Stimulated activated CD4-positive, alpha-beta T cell treated with anti-CD3 and anti-CD28 coated beads, TNF-alpha, amount 100 ng/mL, for 24 hours (primary cell): ENCODE measurements at places on chromosomes 4 and X.

- DNase-seq, result no peak
Measured at GRCh38 chr4:109722357-109722756, 7.5 kb downstream of the PLA2G12A start.

GRCh38 chrX:74318672-74319071 is 14.7 kb downstream of the ZCCHC13 start:
- no peak for DNase-seq

DNA sequence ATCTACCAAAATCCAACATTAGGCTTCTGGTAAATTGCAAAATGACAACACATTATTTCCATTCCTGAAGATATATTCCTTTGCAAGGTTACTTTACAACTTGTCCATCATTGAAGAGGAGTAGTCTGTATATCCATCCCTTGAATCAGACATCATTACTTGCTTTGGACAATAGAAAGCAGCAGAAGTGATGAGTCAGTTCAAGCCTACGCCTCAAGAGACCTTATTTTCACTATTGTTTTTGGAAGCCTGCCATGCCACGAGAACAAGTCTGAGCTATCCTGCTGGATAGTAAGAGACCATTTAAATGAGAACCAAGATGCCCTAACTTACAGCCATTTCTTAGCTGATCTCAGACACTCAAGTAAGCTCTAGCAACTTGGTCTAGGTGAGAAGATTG is 246.0 kb upstream of the HHIP start:
- DNase-seq, result no peak

GRCh38 chr4:87805971-87806370 is 6.6 kb downstream of the IBSP start:
- DNase-seq, result no peak

DNA sequence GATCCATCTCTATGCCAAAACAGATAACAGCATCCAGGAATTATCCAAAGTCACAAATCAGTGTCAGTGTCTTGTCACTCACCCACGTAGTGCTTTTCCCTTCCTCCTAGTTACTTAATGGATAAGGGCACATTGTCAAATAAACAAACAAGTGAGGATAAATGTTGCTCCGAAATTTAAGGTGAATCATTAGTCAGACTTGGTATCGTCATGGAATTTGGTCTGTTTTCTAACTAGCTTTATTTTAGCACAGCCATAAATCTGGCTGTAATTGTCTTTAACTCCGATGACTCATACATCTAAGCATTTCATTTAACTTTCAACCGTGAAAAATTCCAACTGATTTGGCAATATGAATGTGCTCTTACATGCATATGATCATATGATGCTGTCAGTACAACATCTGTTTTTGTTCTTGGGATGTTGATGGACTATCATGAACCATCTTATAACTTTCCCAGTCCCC is 83.3 kb downstream of the SNCA start:
- DNase-seq, result no peak

DNA sequence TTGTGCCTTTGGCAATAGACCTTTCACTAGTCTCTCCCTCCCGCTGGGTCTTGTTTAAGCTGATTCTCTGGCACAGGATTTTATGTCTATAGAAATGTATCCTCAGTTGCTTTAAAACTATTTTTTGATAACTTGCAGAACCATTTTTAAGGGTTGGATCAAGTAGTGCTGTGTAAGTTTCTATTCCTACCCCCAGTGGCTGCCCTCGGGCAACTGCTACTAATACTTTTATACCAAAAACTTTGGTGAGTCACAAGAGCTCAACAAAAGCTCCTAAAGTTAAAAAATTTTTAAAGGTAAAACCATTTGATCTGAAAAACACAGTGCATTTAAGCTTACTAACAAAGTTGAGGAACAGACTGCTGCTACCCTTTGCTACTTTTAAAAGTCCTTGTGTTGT is 1460.6 kb upstream of the PCDH7 start:
- no peak for DNase-seq

GRCh38 chrX:134388161-134389109 is 71.5 kb upstream of the HPRT1 start:
- DNase-seq, result no peak

DNA sequence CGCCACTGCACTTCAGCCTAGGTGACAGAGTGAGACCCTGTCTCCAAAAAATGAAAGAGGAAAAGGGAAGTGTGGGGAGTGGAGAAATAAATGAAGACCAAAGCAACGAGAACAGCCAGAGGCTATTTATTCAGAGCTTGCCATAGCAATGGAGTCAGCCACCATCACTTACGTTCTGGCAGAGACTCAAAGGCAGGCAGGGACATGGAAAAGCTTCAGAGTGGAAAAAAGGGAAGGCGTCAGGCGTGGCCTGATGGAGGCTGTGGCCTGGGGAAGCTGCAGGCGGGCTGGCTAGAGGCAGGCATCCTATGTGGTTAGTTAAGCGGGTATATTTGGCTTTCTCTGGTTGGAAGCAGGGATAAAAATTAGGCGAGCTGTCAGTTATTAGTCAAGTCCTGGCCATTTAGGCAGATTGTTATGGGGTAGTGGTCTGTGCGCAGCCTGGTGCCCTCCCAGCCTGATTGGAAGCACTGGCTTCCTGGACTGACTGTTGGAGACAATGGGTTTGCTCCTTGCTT is 73.3 kb downstream of the DCTD start:
- DNase-seq, result no peak

GRCh38 chrX:132694382-132694781 is 205.5 kb upstream of the MBNL3 start:
- DNase-seq, result no peak

DNA sequence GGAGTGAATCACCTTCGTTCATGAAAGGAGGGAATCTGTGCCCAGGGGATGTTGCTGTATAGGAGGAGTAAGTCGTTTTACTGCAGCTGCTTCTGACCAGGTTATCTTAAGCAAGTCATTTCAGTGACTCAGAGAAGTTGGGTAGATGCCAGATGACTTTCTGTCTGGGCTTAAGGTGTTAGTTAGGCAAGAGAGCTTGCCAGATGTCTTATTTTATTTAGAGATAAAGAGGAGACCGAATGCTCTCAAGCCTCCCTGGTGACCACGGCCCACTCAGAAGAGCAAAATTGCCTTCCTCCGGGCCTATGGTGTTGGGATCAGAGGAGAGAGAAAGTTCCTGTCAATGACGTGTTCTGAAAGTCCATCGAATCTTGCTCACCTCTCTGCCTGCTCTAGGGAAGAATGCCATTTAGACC is 16.3 kb upstream of the ZNF827 start:
- no peak for DNase-seq

DNA sequence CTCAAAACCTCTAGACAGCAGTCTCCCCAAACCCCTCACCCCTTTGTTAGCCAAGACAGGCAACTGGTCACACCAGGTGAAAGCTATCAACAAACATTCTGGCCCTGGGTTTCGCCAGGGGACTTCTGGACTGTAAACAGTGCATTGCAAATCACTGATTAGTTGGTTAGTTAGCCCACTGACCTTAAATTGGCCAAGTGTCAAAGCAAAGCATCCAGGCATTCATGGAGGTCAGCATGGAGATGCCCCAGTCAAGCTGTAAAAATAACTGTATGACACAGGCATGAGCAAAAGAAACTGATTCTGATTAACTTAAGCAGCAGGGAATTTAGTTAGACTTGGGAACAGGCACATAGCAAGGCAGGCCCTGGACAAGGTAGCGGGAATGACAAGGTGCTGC is 156.0 kb upstream of the TTC29 start:
- no peak for DNase-seq

DNA sequence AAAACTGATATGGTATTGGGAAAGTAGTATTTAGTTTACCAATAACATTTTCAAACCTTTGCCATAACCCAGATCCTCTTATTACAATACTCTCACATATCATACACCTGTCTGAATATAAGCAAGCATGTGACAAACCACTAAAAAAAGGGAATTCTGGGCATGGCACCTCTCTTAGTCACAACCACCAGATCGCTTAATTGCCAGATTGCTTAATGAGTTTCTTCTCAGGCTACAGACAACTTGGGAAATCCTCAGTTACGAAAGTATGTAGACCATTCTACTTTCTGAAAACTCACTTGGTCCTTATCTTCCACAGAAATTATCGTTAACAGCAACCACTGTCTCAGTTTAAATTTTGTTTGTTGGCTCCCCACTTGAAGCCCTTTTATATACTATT is 2.1 kb downstream of the NAF1 start:
- DNase-seq, result no peak

DNA sequence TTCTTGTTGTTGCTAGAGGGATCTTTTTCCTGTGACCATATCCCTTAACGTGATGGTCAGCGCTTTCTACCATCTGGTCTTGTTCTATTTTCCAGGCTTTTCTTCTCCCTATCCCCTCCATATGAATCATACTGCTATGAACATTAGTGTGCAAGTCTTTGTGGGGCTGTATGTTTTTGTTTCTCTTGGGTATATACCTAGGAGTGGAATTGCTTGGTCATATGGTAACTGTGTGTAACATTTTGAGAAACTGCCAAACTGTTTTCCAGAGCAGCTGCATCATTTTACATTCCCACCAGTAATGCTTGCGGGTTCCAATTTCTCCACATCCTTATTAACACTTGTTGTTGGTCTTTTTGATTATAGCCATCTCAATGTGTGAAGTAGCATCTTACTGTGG is 121.4 kb downstream of the SPRY1 start:
- DNase-seq, result no peak

- no peak for DNase-seq
Measured at GRCh38 chr4:128483041-128483440, 195.4 kb upstream of the PGRMC2 start.

- no peak for DNase-seq
Measured at GRCh38 chr4:112002248-112002661, 143.0 kb upstream of the FAM241A start.

DNA sequence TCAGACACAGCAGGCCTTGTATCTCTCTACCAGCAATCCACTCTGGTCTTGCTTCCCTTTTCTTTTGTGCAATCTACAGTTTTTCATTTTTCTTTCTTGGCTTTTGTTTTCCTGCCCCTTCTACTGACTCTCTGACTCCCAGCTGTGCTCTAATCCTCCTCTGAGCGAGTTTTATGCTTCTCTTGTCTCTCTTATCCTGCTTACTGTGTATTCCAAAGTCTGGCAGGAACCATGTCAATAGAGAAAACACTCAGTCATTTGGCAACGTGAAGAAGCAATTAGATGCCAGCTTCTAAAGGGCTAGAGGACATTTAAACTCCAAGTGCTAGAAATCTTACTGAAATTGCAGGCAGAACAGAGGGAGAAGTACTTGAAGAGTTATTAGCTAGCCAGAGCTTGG is 984.6 kb upstream of the TENM3 start:
- no peak for DNase-seq

GRCh38 chr4:159516556-159517140 is 413.8 kb downstream of the RAPGEF2 start:
- DNase-seq, result no peak

- DNase-seq, result no peak
Measured at GRCh38 chr4:181874602-181875001, 368.6 kb upstream of the TENM3 start.

GRCh38 chr4:102400898-102401297 is 55.6 kb upstream of the SLC39A8 start:
- no peak for DNase-seq

GRCh38 chrX:146934256-146934655 is 119.7 kb upstream of the CXorf51A start:
- DNase-seq, result no peak

DNA sequence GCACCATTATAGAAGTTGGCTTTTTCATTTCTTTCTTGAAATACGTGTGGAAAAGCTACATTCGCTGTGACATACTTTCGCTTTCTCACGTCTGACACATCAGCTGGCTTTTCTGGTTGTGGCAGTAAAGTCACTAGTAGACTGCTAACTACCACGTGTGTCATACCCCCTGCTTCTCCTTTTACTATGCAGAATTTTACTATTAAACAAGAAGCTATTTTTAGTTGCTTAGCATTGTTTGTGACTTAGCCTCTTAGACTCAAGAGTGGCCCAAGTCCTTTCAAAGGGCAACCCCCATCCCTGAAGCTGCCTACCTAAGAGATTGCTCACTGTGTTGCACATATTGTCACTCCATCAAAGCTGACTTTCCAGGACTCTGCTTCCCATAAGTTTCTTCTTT is 2.1 kb upstream of the IL2 start:
- peak; percentile 32 for DNase-seq

GRCh38 chr4:93896516-93896915 is 68.0 kb downstream of the ATOH1 start:
- DNase-seq, result no peak

DNA sequence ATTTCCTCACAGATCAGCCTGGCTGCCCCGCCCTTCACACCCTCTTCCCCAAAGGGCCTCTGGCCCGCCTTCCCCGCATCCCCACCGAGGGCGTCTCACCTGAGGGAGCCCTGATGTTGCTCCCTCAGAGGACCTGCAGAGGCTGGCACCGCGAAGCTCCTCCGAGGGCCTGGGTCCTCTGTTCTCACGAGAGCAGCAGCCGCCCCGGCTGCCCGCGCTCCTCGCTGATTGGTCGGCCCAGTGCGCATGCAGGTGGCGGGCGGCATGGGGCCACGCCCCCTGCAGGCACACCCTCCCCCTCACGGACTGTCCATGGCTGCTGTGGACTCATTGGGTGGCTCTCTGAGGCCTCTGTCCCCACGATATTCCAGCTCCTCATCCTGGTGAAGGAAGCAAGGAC is at the start of gene FAM9C:
TSS of gene FAM9C (minus strand) at position 180 of the 400 bp plus-strand sequence. CDS start 831 bp downstream, outside the sequence.
- no peak for DNase-seq

GRCh38 chr4:81164623-81165416 is 50.2 kb downstream of the PRKG2 start:
- no peak for DNase-seq

DNA sequence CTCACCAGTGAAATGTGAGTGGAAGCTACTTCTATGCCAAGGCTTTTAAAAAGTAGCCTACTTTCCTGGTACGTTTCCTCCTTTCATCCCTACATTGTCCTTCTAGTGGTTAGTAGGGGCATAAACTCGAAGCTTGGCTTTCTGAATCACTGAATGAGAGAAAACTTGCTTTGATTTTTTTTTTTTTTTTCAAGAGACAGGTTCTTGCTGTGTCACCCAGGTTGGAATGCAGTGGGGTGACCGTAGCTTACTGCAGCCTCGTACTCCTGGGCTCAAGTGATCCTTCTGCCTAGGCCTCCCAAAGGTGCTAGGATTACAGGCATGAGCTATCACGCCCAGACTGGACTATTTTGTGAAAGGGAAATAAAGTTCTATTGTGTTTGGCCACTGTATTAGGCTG is 89.1 kb upstream of the IGFBP7 start:
- no peak for DNase-seq

- DNase-seq, result no peak
Measured at GRCh38 chrX:1417921-1418771, 26.2 kb upstream of the SLC25A6 start.

DNA sequence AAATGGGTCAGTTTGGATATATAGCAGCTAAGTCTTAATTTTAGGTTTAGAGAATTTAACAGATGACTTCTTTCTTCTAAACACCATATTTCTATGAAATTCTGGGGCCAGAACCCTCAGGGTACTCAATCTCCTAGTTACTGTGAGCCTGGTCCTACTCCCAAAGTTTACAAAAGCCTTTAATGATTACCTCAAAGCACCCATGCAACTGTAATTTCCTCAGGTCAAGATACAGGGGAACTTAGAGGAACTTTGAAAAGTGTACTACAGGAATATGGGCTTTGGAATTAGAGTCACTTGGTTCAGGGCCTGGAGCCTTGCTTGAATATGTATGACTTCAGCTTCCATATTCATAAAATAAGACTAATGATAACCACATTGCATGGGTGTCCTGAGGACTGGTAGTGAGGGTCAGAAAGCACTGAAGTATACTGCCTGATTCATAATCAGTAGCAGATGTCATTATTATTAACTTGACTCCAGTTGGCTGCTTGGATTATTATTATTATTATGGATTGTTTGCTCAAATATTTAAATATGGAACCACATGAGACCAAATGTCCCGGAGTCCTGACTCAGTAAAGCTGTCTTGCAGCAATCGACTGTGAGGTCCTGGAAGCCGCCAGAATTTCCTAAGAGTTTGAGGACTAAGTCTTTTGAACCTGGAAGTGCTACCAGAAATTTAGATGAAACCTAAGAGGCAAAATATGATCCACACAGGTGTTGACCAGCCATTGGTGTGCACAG is 2.0 kb upstream of the ADH7 start:
- no peak for DNase-seq
